ENCODE measurements at places on chromosomes 5 and 9.

GRCh38 chr5:87347272-87347671, 65.5 kb downstream of the CCNH start:
- DNase-seq = no peak

GRCh38 chr5:172002310-172002709, 4.1 kb downstream of the FBXW11 start:
- DNase-seq = no peak

DNA sequence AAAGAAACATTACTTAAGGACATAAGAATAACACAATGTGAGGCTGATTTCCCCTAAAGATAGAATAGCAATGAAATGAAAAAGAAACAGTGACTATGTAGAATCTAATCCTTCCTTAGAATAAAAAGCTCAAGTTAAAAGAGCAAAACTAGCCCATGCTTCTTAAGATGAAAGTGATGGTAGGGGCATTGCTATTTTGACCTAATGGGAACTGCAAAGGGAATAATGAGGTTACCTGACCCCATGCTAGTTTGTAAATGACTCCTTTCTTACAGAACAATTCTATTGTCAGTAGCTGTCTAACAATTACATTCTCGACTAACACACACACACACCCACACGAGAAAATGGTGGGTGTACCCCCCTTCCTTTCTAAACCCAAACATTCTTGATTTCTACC, 575.8 kb downstream of the CSNK1G3 start:
- no peak for DNase-seq

GRCh38 chr5:10158886-10159285, 90.8 kb downstream of the ATPSCKMT start:
- DNase-seq = no peak

DNA sequence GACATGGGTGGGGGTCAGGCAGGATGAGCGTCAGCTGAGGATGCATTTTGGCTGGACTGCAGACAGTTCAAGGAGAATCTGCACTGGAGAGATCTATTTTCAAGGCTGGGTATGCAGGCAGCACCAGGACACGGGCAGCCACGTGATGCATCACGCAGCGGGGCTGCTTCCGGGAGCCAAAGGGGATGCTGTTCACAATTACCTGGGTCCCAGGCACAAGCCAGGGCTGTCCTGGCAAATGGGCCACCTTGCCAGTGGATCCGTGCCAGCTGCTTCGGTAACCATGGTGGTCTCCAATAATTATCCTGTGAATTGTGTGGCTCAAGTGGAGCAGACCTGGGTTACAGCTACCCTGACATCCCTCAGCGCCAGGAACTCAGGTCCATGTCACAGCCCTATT, 17.5 kb downstream of the DBH start:
- DNase-seq = no peak

DNA sequence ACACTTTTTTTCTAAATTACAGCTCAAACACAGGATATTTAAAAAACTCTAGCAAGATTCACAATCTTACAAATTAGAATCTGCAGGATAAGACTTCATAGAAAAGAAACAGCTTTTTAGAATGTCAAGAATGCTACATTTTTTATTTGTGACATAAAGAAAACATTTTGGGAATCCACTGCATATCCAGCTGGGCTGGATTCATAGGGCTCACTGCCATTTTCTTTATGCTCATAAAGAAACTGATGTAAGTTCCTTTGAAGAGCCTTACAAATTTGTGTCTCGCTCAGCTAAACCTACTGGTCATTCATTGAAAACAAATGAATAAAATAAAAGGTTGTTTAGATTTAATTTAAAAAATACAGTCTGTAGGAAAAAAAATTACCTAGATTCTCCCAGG, 332.3 kb downstream of the TRPM3 start:
- no peak for DNase-seq

DNA sequence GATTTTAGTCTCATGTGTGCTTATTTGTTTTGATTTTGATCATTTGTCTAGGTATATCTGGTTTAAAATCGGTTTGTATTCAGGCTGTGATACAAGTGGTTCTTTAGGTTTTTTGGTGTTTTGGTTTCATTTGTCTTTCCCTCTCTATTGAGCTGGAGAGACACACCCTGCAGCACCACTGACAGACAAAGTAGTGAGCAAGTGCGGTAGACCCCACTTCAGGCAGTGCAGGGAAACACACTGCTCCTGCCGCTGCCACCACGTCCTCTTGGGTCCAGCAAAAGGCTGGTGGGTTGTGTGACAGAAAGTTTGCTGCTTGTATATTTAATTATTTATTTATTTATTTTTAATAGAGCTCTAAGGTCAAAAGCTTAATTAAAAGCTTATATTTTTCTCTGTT, 801.0 kb downstream of the NR2F1-AS1 start:
- DNase-seq = no peak

DNA sequence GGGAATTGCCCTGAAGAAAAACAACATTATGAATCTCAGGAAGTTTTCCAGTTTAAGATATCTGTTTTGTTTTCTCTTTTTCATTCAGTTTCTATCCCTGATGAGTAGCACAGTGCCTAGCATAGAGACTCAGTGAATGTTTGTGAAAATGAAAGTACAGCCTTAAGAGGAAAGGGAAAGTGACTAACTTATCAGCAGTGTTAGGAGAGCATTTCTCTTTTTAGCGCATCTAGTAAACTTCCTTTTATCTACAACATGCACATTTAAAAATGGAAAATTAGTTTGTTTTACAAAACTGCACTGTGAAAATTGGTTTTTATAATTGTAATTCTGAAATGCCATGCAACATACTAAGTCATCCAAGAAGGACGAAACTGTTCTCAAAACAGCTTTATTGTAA, 110.8 kb downstream of the SMARCA2 start:
- DNase-seq = no peak

GRCh38 chr9:92645041-92645440, 24.9 kb downstream of the IPPK start:
- no peak for DNase-seq
